ENCODE measurements at places on chromosomes 11 and 22.
A peak's percentile ranks its signal among the peaks of the same experiment; 100 is the strongest.

DNA sequence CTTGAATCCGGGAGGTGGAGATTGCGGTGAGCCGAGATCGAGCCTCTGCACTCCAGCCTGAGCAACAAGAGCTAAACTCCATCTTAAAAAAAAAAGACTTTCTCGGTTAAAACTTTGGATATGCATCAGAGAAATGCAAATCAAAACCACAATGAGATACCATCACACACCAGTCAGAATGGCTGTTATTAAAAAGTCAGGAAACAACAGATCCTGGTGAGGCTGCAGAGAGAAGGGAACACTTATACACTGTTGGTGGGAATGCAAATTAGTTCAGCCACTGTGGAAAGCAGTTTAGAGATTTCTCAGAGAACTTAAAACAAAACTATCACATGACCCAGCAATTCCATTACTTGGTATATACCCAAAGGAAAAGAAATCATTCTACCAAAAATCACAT lies 619.4 kb upstream of the KIRREL3 start:
- no peak for DNase-seq

DNA sequence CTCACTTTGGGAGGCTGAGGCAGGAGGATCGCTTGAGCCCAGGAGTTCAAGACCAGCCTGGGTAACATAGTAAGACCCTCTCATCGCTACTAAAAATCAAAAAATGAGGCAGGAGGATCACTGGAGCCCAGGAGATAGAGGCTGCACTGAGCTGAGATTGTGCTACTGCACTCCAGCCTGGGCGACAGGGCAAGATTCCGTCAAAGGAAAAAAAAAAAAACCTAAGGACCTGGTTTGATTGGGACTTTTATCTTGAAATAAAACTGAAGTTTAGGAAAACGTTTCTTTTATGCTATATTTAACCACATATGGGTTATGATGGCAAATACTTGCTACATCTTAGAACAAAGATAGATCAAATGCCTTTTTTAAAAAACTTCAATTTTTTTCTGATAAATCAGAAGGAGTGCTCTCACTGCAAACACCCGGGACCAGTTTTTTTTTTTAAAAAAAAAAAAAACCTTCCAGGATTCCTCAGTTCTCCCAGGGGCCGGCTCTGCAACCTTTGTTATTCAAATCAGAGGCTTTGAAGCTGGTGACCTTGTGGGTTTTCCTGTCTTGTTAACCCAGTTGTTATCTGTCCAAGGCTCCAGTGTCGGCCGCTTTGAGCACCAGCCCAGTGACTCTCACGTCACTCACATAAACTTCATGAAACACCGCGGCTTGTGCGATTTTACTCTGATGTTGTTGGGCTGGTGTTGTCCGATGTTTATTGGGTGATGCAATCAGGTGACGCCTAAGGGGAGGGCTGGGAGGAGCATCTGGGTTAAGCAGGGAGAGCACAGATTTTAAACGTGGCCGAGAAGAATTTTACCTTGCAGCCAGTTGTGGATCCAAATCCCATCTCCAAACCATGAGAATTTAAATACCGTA lies 24.7 kb upstream of the SLC22A12 start:
- peak; percentile 87 for DNase-seq

DNA sequence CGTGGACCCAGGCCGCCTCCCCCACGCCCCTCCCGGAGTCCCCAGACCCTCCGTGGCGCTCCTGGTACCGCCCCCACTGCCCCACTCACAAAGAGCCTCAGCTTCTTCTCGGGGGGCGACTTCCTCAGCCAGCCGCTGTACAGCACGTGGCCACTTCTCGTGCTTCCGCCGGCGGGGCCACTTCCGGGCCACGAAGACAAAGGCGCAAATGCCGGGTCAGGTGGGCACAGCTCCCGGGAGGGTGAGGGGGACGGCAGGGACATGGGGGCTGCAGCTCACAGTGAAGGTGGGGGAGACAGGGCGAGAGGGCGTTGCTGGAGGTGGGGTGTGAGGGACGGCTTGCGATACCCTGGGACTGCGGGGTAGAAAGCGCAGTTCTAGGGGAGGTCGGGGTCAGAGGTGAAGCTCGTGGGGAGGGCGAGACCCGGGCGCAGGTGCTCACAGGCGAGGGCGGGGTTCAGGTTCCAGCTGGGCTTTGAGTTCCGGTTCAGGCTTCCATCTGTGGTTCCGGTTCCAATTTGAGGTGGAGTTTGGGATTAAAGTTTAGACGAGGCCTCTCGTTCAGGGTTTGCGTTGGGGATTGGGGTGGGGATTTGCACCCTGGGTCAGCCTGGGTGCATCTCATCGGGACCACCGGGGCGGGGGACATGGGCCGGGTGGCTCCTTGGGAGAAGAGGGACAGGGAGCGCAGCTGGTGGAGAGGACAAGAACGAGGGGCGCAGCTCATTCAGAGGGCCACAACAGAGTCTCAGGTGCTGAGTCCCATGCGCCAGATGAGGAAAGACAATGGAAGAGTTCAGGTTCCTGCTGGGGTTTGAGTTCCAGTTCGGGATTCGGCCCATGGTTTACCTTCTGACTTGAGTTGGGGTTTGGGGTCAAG lies at the start of gene GAB4:
TSS of gene GAB4 (minus strand) at position 371 of the 880 bp plus-strand sequence. CDS start at position 263, 108 bp downstream.
- DNase-seq, result no peak

- DNase-seq, result no peak
Measured at GRCh38 chr11:130301002-130301401, 13.7 kb downstream of the ZBTB44 start.

- no peak for DNase-seq
Measured at GRCh38 chr11:117498791-117499190, 171.1 kb downstream of the CEP164 start.

GRCh38 chr11:47857485-47857884 lies 9.3 kb upstream of the NUP160 start:
- no peak for DNase-seq

DNA sequence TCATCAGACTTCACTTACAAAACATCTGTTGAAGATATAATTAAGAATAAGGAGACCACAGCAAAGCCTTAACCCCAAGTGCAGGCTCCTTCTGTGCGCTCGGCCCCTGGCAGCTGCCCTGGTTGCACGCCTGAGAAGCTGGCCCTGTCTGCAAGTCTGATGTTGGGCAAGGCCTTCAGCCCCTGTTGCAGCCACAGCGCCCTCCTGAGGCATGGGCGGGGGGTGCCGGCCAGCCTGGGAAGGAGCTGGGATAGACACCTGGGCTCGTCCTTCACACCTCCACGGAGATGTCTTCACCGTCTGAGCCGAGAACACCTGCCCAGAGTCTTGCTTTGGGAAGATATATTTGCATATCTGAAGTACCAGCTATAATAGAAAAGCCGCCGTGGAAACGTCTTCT lies 104.1 kb downstream of the MPPED1 start:
- no peak for DNase-seq

Data from sigmoid colon (tissue), 7 donors.